ENCODE measurements at places on chromosomes 3 and 15.

DNA sequence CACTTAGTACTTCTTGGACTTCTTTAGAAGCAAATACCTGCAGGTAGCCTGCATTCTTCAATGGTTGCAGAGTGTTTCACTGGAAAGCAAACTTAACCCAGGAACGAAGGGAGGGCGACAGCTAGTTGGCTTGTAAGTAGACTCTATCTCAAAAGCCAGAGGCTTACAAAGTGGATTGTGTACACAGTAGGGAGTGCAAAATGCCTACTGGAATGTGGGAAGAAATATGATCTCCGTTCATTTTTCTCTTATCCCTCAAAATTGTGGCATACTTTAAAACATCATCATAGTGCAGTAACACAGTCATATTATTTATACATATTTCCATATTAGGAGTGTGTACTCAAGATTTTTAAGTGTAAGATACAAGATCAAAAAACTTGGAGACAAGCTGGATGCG, 155.7 kb downstream of the LIPC start:
- no peak for DNase-seq

DNA sequence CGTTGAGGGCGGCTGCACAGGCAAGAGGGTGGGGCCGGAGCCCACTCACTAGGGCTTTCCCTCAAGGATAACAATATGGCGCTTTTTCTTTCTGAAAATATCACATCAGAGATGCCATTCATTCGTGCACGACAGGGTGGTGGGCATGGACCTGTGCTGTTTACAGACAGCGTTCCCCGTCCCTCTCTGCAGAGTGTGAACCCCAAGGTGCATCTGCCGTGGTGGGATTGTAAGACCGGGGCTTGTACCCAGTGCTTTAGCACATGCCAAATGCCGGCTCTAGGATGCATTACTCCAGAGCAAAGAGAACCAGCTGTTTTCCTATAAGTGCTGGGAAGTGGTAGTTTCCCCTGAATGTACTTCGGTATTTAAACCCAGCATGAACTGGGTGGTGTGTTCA, 37.0 kb downstream of the CHDH start:
- no peak for DNase-seq

DNA sequence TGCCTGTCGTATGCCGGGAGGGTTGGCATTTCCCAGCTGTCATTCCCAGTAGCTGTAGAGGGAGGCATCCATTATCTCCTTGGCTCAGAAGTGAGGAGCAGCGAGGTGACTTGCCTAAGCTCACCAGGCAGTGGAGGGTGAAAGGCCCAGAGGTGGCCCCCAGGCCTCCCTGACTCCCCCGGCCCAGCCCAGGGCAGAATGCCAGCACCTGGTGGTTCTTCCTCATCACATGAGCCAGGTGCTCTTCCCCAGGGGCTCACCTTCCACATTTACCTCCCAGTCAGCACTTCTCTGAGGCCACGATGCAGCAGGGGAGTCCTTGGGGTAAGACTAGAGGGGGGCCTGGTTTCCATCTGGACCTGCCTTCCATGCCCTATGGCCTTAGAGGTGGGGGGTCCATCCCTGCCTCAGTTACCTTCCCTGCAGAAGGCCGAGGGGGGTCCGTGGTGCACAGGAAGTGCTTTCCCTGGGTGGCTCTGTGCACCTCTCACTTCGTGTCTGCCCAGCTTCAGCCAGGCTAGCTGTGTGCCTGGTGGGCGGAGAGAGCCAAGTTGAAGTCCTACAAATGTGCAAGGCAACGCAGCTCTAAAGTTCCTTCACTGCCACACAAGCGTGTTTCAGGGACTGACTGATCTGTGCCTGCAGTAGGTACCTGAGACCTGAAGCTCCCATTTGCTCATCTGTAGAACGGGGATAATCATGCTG, 70.3 kb upstream of the PLXNA1 start:
- no peak for DNase-seq

DNA sequence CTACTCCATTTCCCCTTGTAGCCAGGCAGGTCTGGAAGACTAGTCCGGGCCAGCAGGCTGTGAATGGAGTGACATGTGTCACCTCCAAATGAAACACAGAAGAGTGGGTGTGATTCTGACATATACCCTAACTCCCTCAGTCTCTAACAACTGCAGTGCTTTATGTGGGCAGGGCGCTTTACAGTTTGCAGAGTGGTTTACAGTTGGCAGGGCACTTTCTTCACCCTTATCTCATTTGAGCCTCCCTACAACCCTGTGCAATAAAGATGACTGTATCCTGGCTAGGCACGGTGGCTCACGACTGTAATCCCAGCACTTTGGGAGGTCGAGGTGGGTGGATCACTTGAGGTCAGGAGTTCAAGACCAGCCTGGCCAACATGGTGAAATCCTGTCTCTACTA, 176.3 kb downstream of the RAB11A start:
- DNase-seq: no peak

GRCh38 chr3:99430348-99431134, 207.9 kb upstream of the COL8A1 start:
- no peak for DNase-seq

DNA sequence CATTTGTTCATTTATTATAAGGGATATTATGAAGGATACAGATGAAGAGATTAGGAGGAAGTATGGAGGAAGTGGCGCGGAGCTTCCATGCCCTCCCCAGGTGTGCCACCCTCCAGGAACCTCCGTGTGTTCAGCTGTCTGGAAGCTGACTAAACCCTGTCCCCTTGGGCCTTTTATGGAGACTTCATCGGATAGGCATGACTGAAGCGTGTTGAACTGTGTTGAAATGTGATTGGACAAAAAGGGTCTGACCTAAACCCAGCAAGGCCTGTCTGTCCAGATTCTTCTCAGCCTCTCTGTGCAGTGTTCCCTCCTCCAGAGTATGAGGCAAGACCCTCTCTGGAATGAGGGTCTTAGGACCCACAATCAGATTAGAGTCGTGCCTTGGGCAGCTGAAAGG, 31.7 kb downstream of the HACD3 start:
- DNase-seq: no peak

GRCh38 chr3:15502616-15503015, 18.9 kb downstream of the COLQ start:
- no peak for DNase-seq

- no peak for DNase-seq
These were observed 381.8 kb upstream of the EPHA3 start for GRCh38 chr3:88725440-88726165.

- peak; percentile 27 for DNase-seq
These were observed 35.0 kb downstream of the CTSH start for GRCh38 chr15:78909791-78910228.

DNA sequence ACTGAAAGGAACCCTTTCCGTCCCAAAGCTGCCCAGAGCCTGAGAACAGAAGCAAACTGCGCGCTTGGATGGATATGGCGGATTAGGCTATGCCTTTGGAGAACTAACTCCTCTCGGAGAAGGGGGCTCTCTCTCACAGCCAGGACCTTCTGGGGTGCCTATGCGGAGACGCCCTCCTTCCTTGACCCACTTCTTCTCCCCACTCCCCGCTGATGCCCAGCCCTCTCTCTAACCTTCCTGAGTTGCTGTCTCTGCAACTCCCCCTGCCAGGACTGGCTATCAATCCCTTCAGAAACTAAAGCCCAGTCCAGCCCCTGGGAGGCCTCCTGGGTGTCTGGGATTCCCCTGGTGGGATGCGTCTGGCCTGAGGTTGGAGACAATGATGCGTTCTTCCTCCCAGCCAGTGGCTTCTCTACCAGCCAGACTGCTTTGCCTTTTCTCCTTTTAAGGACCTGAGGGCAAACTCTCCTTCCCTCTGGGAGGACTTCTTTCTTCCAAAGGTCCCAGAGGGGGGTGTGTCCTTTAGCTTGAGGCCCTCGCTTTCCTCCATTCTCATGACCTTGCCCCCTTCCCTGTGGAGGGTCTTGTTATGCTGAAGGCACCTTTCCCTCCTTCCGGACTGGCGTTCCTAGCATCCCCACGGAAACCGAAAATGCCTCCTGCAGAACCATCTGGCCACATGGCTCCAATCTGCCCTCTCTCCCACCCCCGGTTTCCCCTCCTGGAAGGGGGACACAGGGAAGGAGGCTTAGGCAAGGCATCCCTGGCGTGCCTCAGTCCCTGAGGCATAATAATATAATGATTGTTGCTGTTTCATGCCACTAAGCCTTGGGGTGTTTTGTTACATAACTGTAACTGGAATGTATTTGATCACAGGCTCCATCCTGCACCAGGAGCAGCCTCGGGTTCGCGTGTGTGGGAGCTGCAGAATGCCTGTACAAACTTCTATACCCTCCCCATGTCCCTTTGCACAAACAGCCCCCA, 63.4 kb upstream of the C15orf39 start:
- no peak for DNase-seq

GRCh38 chr3:154121701-154122551, 736 bp downstream of the ARHGEF26 start:
- peak; percentile 1 for DNase-seq

- DNase-seq: no peak
These were observed 25.2 kb downstream of the ARPP21 start for GRCh38 chr3:35664460-35664919.

DNA sequence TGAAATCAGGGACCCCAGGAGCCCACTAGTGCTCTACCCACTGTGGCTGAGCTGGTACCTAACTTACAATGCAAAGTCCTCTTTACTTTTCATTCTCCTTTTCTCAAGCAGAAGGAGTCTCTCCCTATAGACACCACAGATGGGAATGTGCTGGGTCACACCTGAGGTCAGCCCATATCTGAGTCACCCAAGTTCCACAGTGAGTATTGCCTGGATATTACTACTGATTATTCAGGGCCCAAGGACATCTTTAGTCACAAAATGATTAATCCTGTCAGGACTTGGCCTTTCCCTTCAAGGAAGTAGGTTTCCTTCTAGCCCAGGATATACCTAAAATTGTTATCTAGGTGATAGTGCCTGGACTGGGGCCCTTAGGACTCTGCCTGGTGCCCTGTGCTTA, 1305.2 kb downstream of the SI start:
- no peak for DNase-seq

Data from stimulated activated CD4-positive, alpha-beta T cell treated with anti-CD3 and anti-CD28 coated beads, Interleukin-2, amount 100 ng/mL, for 48 hours (primary cell).